ENCODE measurements at places on chromosomes 2 and 18.

DNA sequence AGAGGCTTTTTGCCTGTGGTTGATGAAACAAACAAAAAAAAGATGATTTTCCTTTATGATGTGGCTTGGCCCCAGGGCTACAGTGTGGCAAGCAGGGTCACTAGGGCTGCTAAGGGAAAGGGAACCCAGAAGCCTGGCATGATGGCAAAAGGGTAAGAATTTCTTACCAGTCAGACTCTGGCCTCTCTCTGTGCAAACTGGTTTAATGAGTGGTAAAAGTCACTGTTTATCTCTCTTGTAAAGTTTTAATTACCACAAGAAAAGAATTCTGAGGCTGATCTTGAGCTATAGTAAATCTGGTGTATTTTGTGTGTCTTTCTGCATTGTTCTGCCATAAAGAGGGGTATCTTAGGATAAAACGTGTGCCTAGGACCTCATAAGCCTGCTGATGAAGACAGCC, 275.4 kb downstream of the STK39 start:
- no peak for DNase-seq

DNA sequence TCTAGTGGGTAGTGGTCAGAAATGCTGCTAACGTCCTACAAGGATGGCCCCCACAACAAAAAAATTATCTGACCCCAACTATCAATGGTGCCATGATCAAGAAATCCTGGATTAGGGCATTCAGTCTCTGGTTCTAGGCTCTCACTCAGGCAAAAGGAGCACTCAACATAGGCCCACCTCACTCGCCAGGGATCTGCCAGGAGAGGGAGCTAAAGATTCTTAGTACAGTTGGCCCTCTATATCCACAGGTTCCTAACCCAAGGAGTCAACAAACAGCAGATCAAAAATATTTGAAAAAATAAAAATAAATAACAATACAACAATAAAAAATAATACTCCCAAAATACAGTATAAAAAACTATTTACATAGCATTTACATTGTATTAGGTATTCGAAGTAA, 10.0 kb downstream of the SLC4A5 start:
- peak; percentile 16 for DNase-seq

DNA sequence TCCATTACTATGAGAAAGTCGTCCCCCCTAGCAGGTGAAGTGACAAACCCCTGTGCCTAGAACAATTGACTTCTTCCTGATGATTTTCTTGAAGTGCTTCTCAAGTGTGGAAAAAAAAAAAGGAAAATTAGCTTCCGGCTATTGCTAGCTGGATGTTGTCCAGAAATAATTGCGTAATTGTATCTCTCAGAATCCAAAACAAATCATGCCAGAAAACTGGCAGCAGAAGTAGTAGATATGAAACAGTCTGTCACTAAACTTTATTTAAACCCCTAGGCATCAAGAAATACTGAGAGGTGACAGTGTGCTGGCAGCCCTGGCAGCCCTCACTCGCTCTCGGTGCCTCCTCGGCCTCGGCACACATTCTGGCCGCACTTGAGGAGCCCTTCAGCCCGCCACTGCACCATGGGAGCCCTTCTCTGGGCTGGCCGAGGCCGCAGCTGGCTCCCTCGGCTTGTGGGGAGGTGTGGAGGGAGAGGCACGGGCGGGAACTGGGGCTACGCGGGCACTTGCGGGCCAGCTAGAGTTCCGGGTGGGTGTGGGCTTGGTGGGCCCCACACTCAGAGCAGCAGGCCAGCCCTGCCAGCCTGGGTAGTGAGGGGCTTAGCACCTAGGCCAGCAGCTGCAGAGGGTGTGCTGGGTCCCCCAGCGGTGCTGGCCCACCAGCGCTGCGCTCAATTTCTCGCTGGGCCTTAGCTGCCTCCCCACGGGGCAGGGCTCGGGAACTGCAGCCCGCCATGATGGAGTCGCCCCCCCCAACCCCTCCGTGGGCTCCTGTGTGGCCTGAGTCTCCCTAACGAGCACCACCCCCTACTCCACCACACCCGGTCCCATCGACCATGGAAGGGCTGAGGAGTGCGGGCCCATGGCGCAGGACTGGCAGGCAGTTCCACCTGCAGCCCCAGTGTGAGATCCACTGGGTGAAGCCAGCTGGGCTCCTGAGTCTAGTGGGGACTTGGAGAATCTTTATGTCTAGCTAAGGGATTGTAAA, 80.5 kb upstream of the ABCA12 start:
- no peak for DNase-seq

DNA sequence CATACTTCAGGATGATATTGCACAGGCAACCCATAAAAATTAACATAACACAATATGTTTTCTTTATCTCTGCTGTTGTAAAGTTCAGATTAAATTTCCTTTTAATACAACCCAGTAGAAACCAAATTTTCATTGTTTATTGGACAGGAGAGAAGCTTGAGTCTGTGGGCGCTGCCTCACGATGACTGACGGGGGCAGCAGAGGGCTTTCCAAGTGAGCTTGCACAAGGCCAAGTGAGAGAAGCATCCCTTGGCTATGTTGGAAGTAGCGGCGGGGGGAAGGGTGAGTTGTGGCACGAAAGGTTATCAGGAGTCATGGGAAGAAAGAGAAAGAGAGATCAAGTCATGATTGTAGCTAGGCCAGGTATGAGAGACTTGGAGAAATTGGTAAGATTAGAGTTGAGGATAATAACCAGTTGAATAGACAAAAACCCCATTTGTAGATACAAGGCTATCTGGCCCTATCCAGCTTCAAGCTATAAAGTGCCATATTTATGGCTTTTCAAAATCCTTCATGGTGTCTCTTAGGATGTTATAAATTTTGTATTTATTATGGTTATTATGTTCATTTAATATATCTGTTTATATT, 413.7 kb upstream of the FAM98A start:
- DNase-seq = peak; percentile 3

- DNase-seq = no peak
Observed at GRCh38 chr2:20333738-20334137, 16.9 kb downstream of the PUM2 start.

GRCh38 chr2:96143848-96144480, 1.3 kb downstream of the DUSP2 start:
- DNase-seq = no peak

DNA sequence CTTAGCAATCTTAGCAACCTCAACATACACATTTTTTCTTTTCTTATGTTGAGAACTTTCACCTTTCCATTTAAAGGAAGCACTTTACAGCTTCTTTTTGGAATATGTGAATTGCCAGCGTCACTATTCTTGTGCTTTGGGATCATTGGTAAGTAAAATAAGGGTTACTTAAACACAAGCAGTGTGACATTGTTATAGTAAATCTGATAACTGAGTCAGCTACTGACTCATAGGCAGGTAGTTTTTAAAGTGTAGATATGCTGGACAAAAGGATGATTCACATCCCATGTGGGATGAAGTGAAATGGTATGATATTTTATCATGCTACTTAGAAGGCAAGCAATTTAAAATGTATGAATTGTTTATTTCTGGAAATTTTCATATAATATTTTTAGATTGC, 637.2 kb downstream of the DCDC2C start:
- DNase-seq = no peak

GRCh38 chr2:217993817-217994463, 8.9 kb downstream of the TNS1 start:
- DNase-seq = peak; percentile 62
